CD8-positive, alpha-beta memory T cell (primary cell): ENCODE measurements at places on chromosomes 6 and 20.

DNA sequence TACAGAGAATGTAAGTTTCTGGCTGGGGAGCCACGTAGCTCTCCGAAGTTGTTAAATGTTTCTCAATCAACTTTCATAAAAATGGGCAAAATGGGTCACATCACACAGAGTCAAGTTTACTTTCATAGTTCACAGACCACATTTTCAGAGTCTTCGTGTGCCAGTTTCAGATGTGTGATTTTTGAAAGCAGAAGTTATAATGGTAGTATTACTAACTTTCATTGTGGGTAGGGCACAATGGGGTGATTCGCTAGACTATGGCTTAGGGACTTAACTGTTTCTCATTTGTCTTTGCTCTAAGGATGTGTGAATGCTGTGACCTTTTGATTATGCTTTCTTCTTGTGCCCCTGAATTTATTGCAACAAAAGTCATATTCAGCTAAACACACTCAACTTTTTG, 109.0 kb upstream of the SUPT3H start:
- no peak for DNase-seq

GRCh38 chr20:62266851-62267250, 28.5 kb downstream of the OSBPL2 start:
- no peak for DNase-seq

DNA sequence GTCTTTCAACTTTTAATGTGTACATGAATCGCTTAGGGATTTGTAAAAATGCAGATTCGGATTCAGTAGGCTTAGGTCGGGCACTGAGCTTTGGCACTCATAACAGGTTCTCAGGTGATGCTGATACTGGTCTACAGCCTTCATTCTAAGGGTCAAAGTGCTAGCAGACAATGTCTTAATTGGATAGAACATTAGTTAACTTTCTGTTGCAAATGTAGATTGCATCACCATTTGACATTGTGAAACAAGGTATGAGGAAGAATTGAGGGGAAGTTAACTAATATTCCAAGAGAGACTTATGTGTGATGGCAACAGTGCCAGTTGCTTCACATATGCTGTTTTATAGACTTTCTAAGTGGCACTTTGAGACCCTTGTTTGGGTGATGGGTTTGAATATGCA, 86.9 kb downstream of the MLIP start:
- no peak for DNase-seq

DNA sequence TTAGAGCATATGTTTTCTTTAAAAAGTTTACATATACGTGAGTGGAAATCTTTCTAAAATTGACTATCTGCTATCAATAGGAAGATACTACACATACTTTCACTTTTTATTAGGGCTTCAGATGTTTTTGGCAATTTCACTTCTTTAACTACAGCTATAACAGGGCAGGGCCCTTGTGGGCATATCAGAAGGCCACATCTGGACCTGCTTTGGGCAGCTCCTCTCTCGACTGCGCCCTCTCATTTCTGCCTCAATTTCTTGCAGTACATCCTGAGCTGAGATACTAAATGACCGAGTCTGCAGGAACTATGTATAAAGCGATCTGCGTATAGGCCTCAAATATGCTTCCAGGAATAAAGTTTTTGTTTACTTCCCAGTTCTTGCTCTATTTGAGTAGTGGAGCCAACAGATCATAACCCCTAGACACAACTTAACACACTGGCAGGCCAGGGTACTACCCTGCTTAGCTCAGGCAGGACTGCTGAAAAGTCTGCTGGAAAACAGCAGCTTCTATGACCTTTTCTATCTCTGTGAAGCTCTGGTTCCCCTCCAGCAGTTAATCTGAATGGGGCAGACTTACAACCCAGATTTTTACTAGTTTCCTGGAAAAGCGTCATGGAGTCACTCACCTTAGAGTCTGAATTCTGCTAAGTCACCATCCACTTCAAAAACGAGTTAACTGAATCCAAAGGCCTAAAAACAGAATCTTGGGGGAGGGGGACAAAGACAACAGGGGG, 12.7 kb downstream of the GCLC start:
- DNase-seq, result no peak
